NCI-H526 (cell line): ENCODE measurements at places on chromosomes 3 and 15.

- no peak for DNase-seq
Measured at GRCh38 chr3:126540342-126540849, 16.4 kb downstream of the CHST13 start.

- no peak for DNase-seq
Measured at GRCh38 chr3:118809696-118810498, 224.7 kb downstream of the IGSF11 start.

DNA sequence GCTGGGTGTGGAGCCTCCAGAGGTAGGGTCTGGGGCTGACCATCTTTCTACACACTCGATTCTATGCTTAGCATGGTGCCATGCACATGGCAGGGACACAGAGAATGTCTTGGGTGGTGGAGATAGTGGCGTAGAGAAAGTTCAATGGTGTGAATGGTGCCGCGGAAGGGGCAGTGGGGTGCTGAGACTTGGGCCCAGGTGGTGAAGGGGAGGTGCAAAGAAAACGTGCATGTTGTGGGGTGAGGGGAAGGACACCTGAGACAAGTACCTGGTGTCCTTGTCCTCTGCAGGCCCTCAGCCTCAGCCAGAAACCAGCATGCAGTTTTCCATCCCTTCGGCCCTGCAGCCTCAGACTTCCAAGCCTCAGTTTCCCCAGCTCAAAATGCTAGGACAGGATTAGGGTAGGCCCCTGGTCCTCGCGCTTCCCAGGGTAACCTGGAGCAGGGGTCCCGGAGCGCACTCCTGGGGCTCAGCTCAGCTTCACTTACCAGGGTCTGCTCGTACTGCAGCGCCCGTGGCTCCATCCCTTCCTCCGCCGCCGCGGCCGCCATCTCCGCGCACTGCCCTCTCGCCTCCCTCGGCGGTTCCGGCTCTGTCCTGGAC is 375 bp downstream of the CLCN2 start:
- DNase-seq = no peak

- DNase-seq = no peak
Measured at GRCh38 chr3:178804606-178805005, 267.0 kb downstream of the ZMAT3 start.

- no peak for DNase-seq
Measured at GRCh38 chr15:31169558-31169957, 68.0 kb upstream of the TRPM1 start.

DNA sequence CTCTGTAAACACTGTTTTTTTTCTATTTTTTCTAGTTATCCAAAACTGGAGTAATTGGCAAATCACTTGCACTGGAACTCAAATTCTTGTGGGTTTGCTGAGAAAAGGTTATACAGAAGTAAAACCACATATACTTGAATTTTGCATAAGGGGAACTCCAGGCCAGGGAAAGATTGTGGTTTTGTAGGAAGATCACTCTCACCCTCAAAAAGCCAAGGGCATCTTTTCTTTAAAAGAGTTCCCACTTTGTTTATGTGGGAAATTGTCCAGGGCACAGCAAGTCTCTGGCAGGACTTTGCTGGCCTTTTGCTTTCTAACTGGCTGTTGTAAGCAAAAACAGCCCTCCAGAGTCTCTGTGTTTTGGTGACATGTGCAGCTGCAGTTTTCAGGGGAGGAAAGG is 340.3 kb upstream of the RBMS3 start:
- DNase-seq = no peak

DNA sequence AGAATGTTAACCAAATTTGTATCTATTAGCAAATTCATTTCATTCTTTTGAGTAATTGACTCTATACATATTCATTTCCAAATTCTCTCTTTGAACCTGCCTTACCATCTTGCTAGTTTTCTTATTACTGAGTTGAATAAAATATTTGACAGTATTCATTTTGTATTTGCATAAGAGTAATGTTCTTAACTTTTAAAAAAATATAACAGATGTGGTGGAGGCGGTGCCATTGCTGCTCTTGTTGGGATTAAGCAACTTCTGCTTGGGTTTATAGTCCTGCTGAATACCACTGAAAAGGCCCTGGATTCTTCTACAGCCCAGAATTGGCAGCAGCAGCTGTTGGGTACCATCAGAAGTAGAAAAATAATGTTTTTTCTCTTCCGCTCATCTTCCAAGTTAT is 148.9 kb upstream of the PEX5L start:
- DNase-seq = no peak

DNA sequence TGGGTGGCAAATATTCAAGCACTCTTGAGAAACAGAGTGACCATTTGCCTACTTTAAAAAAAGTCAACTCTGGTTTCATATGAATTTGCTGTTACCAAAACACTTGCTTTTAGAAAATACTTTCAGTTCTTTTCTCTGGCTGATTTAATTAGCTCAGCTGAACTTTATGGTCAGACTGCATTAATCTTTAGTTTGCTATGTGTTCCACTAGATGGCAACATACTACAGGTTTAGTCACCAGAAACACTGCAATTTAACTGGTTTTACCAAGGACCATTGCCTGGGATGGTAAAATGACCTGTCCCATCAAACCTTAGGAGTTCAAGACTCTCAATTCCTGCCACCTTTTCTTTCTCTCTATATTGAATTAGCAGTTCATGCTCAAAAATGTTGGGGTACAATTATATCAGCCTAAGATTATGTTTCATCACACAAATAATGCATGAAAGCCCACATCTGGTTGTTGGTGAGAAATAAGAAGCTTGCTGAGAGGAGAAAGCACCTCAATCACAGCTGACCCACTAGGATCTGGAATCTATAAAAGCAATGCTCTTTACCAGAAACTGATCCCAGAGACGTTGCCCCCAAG is 14.2 kb downstream of the EIF4E3 start:
- DNase-seq = peak; percentile 57

DNA sequence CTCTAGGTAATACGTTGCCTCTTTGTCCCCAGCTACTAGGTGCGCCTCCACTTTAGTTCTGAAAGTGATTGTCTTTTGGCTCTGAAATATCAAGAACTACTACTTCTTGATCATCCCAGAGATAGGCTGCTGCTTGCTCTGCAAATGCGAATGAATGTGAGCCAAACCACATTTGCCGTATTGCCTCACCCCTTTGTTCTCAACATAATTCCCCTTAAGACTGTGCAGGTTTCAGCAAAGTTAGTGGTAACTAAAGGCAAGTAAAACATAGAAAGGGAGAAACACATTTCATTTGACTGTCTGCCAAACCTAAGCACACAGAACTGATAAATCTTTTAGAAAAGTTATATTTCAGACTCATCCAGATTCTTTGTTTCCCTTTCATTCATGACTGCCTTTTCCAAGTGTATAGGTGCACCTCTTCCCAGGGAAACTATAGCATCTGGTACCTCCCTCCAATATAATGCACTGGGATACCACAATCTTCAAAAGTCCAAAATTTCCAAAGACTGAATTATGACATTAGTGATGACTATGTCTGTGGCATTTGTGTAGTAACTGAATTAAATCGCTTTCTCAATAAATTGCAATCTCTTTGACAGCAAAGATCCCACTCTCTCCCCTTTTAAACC is 720.6 kb upstream of the CBLB start:
- DNase-seq = no peak

GRCh38 chr15:52481915-52482314 is 46.8 kb downstream of the MYO5A start:
- DNase-seq = no peak

- DNase-seq = no peak
Measured at GRCh38 chr3:114764056-114764492, 383.0 kb downstream of the ZBTB20 start.

GRCh38 chr3:64539451-64540196 is 148.2 kb downstream of the ADAMTS9 start:
- DNase-seq = no peak

DNA sequence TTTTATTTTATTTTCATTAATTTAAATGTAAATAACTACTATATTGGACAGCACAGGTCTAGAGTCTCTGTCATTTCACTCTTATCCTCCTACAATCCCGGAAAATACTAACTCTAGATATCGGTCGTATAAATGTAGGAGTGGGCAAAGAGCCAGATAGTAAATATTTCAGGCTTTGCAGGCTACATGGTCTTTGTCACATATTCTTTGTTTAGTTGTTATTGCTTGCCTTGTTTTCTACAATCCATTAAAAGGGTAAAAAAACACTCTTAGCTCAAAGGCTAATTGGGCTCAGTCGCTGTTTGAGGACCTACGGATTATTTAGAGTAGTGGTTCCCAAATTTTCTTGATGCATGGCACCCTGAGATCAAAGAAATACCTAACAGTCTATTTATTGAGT is 1.7 kb downstream of the KNL1 start:
- no peak for DNase-seq
